ENCODE measurements at places on chromosomes 7 and 10. TPM values are rescaled to one million over a fixed set of nuclear protein-coding genes. Genes with fewer than 3 reads are reported as not detected.

TRIM50 gene
- 0.33 TPM for total RNA-seq

MACC1 gene
- 0.03 TPM for total RNA-seq

FRMPD2 gene
- total RNA-seq: 0.38 TPM

HOGA1 gene
- total RNA-seq: 47.1 TPM

HACD1 gene
- 173 TPM for total RNA-seq

FAM180A gene
- total RNA-seq: 19.7 TPM

PON1 gene
- total RNA-seq: not detected

CLRN3 gene
- not detected for total RNA-seq

SLC29A4 gene
- 3.7 TPM for total RNA-seq

PDE1C gene
- 207 TPM for total RNA-seq

AGR3 gene
- total RNA-seq: not detected

PRKRIP1 gene
- total RNA-seq: 11.1 TPM

AKR1D1 gene
- not detected for total RNA-seq

HABP2 gene
- not detected for total RNA-seq

MAGI2 gene
- total RNA-seq: 4.5 TPM

MORN4 gene
- 13.9 TPM for total RNA-seq

CYTH3 gene
- 25.5 TPM for total RNA-seq

TET1 gene
- total RNA-seq: 2.2 TPM

MKX gene
- total RNA-seq: 0.22 TPM

AS3MT gene
- 17.2 TPM for total RNA-seq

TMEM196 gene
- not detected for total RNA-seq

Data from left ventricle myocardium inferior (tissue), 1 donor.